ENCODE measurements at places on chromosomes 12 and 14. TPM values are rescaled to one million over a fixed set of nuclear protein-coding genes. Genes with fewer than 3 reads are reported as not detected.

DNA sequence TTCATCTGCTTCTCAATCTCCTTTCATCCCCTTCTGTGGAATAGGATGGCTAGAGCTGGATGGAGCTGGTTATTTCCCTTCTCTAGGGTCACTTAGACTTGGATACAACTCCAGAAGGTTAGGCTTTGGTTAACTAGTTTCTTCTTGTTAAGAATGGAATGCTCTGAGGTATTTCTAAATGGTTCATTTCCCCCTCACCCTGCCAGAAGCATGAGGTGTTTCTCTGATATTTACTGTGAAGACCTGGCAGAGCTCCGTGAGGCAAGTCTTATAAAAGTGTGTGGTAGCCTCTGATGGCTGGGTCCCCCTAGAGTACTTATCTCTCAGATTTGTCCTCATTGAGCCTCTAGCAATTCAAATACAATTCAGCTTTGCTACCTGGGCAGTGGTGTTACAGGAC is 207.9 kb downstream of the SLC16A7 start:
- DNase-seq, result no peak

DNA sequence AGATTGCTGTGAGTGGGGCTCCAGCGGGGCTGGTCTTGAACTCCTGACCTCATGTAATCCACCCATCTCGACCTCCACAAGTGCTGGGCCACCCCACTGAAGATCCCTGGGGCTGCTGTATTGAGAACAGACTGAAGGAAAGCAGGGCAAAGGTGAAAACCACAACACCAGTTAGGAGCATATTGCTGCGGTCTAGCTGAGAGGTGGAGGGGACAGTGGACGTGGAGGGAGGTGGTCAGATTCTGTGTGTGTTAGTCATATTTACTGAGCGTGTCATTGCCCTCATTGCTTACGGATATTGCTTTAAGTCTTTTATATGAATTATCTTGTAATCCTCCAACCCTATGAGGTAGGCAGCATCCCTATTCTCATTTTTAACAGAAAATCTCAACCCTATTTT is 69.0 kb upstream of the OVCH1 start:
- DNase-seq, result no peak

- DNase-seq, result no peak
Observed at GRCh38 chr14:71472356-71473340, 459.6 kb upstream of the RGS6 start.

CLEC9A gene
- not detected for total RNA-seq

DNA sequence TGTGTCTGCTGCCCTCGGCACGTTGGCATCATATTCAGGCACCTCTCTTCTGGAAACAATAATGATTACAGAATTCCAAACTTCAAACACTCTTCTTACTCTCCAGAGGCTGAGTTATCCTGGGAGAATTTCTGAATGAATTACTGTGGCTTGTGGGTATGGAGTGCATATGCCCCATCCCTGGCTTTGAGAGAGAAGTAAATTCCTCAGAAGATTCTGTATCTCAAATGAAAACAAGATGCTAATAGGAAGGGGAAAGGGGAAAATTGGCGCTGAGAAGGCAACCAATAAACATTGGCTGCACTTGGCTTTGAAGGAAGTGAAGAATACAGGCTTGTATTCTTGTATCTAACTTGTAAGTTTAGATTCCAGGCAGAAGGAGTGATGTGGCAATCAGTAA is 132.0 kb upstream of the NOVA1 start:
- no peak for DNase-seq

PDZRN4 gene
- not detected for total RNA-seq

DNA sequence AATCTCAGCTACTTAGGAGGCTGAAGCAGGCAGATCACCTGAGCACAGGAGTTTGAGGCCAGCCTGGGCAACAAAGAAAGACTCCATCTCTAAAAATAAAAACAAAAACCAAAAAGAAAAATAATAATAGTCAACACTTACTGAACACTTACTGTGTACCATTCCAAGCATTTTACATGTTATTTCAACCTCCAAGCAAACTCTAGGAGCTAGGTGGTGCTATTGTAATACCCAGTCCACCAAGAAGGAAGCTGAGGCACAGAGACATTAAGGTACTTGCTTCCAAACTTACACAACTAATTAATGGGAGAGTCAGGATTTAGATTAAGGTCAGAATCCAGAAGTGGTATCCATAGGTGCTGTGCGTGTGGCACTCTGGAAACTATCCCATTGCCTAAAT is 13.7 kb upstream of the OR6J1 start:
- no peak for DNase-seq
